ENCODE measurements at places on chromosomes 13 and 19.

GRCh38 chr13:44855860-44856259, 133.4 kb downstream of the NUFIP1 start:
- DNase-seq = no peak

- DNase-seq = no peak
Observed at GRCh38 chr13:109644956-109645355, 141.4 kb downstream of the IRS2 start.

DNA sequence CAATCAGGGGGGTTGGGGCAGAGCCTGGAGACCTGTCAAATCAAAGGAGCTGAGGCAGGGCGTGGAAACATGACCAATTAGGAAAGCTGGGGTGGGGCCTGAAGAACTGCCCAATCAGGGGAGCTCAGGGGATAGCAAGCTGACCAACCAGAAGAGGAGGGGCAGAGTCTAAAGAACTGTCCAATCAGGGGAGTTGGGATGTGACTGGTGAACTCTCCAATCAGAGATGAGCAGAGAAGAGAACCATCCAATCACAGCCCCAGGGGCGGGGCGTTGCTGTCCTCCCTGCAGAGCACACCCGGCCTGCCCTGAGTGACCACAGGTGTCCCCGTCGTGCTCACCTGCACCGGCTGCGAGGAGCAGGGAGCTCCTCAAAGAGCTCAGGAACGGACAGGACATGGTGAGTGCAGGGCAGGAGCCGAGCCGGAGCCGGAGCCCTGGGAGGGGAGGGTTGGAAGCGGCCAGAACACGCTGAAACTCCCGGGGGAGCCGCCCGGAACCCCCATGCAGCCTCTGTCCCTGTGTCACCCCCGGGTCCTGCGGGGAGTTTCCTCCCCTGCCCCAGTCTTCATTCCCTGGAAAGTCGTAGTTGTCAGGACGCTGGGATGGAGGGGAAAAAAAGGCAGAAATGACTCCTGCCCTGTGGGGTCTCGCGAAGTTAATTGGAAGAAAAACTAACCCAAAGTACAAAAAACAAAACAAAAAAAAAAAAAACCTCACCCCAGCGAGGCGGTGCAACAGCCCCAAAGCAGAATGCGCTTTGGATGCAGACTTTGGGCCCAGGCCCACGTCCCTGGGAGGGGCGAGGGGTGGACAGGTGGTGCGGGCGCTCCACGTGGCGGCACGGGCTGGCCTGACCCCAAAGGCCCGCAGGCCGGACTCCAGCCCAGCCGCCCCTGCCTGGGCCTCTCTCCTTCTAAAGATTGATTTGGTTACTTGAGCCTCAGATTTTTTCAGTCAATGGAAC, at the start of gene ZNF556:
Gene ZNF556 (plus strand): TSS at position 311 of the 967 bp plus-strand sequence. CDS start 87 bp downstream, at position 398.
- no peak for DNase-seq

DNA sequence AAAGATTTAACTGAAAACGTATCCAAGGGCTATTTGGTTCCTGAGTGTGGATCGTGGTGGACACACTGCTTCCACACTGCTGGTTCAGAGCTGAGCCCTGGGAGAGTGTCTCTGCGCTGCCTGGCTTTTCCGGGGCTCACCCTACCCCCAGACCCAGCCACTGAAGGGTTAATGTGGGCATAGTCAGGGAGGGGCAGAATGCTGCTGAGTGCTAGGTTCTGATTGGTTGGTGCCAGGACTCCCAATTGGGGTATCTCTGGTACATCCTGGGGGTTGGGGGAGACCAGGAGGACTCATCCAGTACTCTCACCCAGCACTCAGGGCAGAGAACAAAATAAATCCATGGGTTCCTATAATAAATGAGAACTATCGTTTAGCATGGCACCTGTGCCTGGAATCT, 142.3 kb downstream of the CACNA1A start:
- no peak for DNase-seq

GRCh38 chr13:29679396-29680053, 84.0 kb upstream of the SLC7A1 start:
- DNase-seq = no peak

- no peak for DNase-seq
Observed at GRCh38 chr13:35888981-35889380, 242.2 kb downstream of the DCLK1 start.

DNA sequence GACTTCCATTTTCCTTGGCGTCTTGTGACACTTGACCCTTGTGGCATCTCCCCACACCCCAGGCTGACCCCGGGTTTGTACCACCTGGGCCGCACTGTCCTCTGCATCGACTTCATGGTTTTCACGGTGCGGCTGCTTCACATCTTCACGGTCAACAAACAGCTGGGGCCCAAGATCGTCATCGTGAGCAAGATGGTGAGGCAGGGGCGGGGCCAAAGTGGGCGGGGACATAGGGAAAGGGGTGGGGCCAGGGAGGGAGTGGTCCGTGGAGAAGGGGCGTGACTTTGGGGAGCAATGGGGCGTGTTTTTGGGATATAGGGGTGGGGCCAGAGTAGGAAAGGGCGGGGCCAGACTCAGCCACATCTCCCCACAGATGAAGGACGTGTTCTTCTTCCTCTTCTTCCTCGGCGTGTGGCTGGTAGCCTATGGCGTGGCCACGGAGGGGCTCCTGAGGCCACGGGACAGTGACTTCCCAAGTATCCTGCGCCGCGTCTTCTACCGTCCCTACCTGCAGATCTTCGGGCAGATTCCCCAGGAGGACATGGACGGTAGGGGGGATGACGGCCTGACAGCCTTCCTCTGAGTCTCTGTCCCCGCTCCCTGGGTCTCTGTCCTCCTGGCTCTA, 42.8 kb downstream of the TRPM4 start:
- no peak for DNase-seq

DNA sequence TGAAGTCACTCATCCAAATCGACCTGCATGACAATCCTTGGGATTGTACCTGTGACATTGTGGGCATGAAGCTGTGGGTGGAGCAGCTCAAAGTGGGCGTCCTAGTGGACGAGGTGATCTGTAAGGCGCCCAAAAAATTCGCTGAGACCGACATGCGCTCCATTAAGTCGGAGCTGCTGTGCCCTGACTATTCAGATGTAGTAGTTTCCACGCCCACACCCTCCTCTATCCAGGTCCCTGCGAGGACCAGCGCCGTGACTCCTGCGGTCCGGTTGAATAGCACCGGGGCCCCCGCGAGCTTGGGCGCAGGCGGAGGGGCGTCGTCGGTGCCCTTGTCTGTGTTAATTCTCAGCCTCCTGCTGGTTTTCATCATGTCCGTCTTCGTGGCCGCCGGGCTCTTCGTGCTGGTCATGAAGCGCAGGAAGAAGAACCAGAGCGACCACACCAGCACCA, 5.9 kb downstream of the SLITRK5 start:
- DNase-seq = no peak

DNA sequence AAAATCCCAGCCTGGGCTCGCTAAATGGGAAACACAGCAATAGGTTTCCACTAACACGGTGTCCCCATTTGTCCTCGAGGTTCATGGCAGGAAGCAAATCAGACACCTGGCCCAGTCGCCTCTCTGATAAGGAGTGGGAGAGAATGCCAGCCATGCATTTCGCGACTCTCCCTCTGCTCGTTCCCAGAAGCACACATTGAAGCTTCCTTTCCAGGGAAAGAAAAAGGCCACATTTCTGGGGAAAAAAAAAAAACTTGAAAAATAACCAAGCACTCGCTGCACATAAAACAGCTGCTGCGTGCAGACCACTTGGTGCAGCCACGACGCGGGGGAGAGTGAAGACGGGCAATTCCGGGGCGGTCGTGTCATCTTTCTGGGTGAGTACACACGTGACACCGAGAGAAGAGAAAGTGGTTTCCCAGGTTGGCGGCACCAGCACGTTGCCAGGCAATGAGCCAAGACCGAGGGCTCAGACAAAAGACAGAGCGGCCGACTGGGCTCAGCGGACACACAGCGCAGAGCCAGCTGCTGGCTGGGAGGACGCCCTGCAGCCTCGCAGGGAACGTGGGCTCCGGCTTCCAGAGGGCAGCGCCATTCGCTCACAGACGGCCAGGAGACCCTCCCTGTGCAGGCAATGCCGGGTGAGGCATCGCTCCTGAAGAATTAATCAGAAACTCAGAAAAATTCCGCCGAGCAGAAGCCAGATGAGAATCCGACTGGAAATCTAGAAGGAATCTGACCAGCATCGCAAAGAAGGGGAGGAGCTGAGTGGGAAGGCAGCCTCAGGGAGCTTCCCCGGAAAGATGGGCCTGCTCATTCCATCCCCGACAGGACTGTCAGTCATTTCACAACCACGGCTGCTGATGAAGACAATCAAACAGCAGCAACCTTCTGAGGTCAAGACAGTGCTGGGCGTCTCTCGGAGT, 83.2 kb upstream of the IRS2 start:
- no peak for DNase-seq

- DNase-seq = no peak
Observed at GRCh38 chr13:42215578-42216421, 56.2 kb upstream of the AKAP11 start.

DNA sequence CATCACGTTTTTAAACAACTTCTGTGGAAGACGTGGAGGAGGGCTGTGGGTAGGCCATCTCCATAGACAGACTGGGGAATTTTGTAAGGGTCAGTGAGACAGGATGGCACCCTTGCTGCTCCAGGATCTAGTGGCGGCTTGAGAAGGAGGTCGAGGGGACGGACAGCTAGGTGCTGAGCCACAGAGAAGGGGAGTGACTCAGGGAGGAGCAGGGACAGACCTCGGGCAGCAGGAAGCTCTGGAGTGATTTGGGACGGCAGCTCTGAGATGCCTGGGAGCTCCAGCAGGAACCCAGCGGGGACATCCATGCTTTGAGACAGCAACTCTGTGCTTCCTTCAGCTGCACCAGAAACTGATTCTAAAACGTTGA, 169.1 kb upstream of the SOX1 start:
- no peak for DNase-seq

DNA sequence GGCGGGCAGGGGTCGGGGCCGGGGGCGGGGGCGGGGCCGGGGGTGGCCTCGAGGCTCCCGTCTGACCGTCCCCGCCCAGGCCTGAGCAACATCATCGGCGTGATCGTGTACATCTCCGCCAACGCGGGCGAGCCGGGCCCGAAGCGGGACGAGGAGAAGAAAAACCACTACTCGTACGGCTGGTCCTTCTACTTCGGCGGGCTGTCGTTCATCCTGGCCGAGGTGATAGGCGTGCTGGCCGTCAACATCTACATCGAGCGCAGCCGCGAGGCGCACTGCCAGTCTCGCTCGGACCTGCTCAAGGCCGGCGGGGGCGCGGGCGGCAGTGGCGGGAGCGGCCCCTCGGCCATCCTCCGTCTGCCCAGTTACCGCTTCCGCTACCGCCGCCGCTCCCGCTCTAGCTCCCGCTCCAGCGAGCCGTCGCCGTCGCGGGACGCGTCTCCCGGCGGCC, 9.4 kb upstream of the CACNG6 start:
- DNase-seq = no peak

GRCh38 chr13:95656386-95657015, 12.0 kb upstream of the DZIP1 start:
- DNase-seq = no peak

- no peak for DNase-seq
Observed at GRCh38 chr19:21604351-21604926, 99.0 kb downstream of the ZNF429 start.

All from hippocampal formation (tissue), 2 donors.